ENCODE measurements at places on chromosomes 16 and 17. TPM values are rescaled to one million over a fixed set of nuclear protein-coding genes. Genes with fewer than 3 reads are reported as not detected.

- DNase-seq = no peak
Observed at GRCh38 chr16:69717066-69717465, 9.3 kb downstream of the NQO1 start.

GRCh38 chr16:85173146-85173980 is 61.1 kb upstream of the CIBAR2 start:
- DNase-seq = no peak

DOC2A gene
- 0.23 TPM for polyA plus RNA-seq

DNA sequence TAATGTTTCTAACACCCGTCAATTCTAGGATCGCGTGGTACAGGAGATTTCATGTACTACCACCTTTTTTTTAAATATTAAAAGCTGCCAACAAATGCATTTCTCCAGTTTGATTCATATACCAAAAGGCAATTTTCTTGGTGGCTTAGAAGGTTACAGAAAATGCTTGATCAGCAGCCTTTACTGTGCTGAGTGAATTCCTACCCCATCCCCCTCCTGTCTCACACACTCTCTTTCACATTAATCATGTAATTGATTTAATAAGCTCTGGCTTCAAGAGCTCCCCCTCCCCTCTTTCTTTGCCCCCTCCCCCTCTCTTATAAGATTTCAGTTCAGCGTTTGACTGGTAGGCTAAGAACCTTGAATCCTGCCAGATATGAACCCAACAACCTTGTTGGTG is 110.5 kb downstream of the RBFOX1 start:
- no peak for DNase-seq

GCGR gene
- polyA plus RNA-seq = not detected

DNA sequence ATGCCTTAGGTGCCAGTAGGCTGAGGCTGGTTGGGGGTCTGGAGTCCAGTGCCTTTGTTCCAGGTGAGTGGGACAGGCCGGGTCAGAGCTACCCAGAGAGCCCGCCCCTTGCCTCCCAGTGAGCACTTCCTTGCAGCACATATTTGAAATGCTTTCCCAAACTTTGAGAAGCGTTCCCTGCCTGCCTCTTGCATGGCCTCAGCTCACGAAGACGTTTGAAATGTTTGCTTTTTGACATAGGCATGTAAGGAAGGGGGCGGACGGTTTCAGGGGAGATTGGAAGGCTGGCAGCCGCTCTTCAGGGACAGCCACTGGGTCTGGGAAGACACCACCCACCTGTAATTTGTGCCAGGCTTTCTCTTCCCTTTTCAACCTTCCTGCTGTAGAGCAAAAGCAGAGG is 5.1 kb upstream of the FOXL1 start:
- DNase-seq = no peak

- DNase-seq = no peak
Observed at GRCh38 chr17:61403801-61404662, 4.4 kb downstream of the TBX2 start.

All from CD14-positive monocyte (primary cell).